ENCODE measurements at places on chromosomes 12 and 14.

- no peak for DNase-seq
Measured at GRCh38 chr14:23085458-23085857, 9.5 kb downstream of the ACIN1 start.

- DNase-seq = no peak
Measured at GRCh38 chr14:32602699-32603098, 273.6 kb downstream of the AKAP6 start.

- DNase-seq = no peak
Measured at GRCh38 chr14:104319491-104320241, 181.3 kb downstream of the KIF26A start.

DNA sequence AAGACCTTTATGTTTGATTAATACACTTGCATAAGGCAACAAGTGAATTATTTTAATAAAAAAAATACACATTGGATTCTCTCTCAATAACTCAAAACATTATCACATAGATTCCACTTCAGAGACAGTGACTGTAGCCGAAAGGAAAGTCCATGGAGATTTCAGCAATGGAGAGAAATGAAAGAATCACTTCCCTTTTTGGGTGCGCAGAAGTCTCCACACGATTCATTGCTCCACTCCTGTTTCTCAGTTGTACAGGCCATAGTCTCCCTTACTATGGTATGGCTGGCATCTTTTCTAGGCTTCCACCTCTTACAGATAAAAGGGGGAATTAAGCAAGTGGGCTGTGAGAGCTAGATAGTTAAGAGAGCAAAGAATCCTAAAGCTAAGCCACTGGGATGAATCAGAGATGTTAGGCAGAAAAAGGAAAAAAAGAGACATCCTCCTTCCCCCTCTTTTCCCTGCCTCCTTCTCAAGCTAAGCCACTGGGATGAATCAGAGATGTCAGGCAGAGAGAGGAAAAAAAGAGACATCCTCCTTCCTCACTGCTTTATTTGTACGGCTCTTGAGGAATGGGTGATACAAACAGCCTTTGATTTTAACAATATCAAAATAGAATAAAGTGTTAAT, 16.3 kb downstream of the ST8SIA1 start:
- no peak for DNase-seq

DNA sequence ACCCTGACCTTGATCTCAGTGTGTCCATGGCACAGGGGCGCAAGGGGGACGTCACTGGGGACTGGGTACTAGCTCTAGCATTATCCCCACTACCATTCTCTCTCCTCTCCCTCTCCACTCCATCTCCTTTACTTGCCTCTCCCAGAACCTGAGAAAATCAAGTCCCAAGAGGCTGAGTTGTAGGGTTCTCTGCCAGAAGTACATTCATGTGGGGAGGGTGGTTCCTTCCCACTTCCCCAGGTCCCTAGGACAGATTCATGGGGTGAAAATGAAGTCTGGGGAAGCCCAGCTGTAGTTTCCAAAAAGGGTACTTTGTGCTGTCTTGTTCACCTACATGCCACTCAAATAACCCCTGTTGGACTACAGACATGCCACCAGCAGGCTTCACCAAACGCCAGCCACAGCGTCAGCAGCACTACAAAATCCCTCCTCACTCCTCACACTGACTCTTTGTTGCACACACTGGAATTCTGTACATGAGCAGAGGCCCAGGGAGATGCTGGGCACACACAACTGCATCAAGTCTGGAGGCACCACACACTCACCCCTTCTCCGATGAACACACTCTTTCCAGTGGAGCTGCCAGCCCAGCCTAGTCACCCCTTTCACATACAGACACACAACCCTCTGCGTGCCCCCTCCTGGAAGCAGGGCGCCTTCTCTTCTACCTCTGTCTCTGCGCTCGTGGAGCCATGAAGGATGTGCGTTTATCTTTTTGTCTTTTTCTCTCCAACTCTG, 6.9 kb downstream of the RARG start:
- DNase-seq = no peak

DNA sequence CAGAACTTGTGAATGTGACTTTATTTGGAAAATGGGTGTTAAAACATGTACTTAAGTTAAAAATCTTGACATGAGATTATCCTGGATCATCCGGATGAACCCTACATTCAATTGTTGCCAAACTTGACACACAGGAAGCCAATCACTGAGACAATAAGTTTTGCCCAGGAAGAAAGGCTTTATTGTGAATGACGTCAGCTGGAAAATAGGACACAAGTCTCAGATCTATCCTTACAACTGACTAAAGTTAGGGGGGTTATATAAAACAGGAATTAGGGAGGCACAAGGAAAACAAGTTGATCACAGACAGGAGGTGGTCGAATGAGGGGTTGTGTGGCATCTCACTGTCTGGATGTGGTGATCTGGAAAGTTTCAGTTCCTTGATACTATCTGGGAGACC, 126.9 kb downstream of the TTC8 start:
- no peak for DNase-seq

GRCh38 chr14:59241121-59241520, 52.7 kb downstream of the DAAM1 start:
- no peak for DNase-seq

- DNase-seq = no peak
Measured at GRCh38 chr12:124323771-124324530, 29.1 kb downstream of the RFLNA start.

DNA sequence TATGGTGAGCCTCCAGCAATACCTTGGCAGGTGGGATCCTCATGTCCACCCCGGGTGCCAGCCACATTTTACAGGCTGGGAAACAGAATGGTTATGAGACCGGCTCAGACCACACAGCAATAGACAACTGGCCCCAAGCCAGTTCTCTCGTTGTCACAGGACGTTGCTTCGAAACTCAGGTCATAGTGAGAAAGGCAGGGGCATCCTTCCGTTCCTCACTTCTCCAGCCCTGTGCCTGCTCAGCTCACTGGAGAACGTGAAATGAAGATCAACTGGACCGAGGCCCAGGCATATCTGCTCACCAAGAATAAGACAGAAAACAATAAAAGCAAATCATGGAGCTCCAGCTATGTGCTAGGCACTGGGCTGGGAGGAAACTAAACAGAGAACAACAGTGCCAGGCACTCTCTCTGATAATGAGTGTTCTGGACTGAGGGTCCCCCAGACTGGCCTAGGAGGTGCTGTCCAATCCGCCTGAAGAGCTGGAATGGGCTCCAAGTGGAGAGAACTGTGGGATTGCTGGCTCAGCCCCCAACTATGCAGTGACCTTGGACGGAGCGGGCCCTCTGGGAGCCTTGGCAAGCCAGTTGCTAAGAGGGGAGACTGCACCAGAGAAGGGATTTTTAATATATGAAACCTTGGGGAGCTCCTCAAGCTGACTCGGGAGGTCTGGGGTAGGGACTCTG, 18.8 kb upstream of the FAIM2 start:
- no peak for DNase-seq

GRCh38 chr12:55043542-55043941, 23.8 kb downstream of the NEUROD4 start:
- no peak for DNase-seq

DNA sequence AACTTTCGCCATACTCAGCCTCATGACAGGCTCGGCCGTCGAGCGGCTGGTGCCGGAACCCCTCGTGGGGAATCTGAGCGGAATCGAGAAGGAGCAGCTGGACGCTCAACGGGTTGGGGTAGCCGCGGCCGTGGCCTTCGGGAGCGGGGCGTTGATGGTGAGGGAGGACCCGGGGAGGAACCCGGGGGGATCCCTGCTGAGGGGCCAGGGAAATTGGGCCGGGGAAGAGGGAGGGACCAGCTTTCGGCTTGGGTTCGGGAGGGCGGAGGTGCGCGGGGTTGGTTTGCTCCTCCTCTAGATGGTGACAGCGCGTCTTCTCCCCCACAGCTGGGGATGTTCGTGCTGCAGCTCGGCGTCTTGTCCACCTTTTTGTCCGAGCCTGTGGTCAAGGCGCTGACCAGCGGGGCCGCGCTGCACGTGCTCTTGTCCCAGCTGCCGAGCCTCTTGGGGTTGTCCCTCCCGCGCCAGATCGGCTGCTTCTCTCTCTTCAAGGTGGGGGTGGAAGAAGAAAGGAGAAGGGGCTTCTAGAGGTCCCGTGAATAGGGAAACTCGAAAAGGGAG, 9.8 kb downstream of the ARHGEF25 start:
- DNase-seq = no peak

DNA sequence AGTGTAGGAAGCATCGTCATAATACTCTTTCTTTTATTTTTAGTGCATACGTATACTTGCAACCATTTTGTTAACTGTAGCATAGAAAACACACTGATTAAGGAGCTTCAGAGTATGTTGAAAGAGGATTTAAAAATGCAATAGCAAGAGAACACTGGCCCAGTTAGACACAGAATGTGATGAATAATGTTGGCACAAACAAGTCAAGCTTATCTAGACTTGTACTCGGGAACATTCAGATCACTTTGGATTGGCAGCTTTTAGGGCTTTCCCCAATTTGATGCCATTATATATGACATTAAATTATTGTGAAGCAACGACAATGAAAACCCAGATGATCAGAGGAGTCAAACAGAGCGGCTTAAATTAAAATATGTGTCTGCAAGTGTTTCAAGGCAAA, 468.1 kb downstream of the PRKD1 start:
- no peak for DNase-seq

- no peak for DNase-seq
Measured at GRCh38 chr12:57148469-57149244, 1.2 kb upstream of the LRP1-AS start.

DNA sequence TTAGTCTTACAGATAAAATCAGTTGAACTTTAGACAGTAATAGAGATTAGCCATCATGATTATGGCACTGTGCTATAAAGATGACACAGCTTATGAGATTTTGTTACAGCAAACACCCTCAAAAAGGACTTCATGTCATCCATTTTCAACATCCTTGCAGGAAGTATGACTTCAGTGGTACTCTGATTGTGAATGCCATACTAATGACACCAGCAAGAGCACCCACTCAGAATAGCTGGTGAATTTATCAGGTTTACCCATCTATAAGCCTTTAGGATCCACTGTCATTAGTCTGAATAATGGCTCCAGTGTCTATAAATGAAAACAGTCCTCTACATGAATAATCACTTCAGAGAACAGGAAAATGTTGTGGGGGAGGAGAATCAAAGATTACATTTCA, 615.2 kb downstream of the RPS29 start:
- no peak for DNase-seq

Measured in NCI-H2029 (cell line).